ENCODE measurements at places on chromosomes 3 and 15.

DNA sequence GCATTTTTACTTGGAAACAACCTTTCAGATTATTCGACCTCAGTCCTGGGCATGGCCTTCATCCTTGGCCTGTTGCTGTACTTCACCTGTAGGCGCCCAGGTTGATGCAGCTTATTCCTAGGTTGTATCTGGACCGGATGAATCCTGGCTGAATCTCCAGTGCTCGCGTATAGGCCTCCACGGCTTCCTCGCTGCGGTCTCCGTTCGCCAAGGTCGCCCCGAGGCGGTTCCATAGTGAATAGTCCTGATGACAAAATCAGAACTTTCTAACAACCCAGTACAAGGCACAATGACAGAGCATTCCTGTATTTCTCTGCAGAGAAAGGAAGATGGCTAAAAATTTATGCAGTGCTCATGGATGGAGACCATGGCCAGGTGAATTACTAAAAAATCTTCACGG, 154.7 kb downstream of the USP13 start:
- DNase-seq, result no peak

DNA sequence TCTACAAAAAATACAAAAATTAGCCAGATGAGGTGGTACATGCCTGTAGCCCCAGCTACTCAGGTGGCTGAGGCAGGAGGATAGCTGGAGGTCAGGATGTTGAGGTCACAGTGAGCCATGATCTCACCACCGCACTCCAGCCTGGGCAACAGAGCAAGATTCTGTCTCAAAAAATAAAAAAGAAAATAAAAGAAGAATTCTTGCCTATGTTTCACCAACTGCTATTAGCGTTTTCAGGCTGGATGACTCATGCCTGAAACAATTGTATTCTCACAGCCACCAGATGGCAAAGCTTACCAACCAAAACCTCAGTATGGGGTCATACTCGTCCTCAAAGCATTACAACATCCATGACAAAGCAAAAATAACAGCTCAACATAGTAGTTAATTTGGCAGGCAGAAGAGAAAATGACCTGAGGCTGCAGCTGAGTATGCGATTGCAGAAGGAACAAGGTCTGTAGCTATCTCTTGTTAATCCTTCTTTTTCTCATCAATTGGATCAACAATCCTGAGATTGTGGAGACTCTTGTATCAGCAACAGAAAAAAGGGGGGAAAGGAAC, 52.2 kb downstream of the TP53BP1 start:
- peak; percentile 90 for DNase-seq

DNA sequence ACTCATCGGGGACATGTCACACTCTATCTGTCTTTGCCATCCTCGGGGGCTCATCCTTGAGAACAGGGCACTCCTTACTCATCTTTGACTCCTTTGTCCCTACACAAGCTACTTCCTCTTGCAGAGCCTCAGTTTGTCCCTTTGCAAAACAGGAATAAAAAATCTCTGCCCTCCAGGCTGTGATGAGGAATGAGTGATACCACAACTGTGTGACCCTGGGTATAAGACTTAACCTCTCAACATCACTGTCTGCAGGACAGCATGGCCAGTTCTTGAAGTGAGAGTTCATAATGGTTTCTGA, 48.5 kb downstream of the IQSEC1 start:
- no peak for DNase-seq

GRCh38 chr15:52351206-52351908, 55.8 kb upstream of the MYO5C start:
- DNase-seq, result peak; percentile 71

Measured in inflammatory macrophage treated with lipopolysaccharide for 1 hour (primary cell).